ENCODE measurements at places on chromosomes 16 and 17. TPM values are rescaled to one million over a fixed set of nuclear protein-coding genes. Genes with fewer than 3 reads are reported as not detected.
A peak's percentile ranks its signal among the peaks of the same experiment; 100 is the strongest.

SDK2 gene
- 0.77 TPM for polyA plus RNA-seq

ACSM5 gene
- 2.3 TPM for polyA plus RNA-seq

TCAP gene
- 4,928 TPM for polyA plus RNA-seq

ABCA8 gene
- 41.1 TPM for polyA plus RNA-seq

KRT33A gene
- polyA plus RNA-seq: not detected

TBKBP1 gene
- polyA plus RNA-seq: 27.0 TPM

DOC2B gene
- 2.8 TPM for polyA plus RNA-seq

KRT17 gene
- 0.09 TPM for polyA plus RNA-seq

RPL23 gene
- 1,847 TPM for polyA plus RNA-seq

SERPINF2 gene
- 1.1 TPM for polyA plus RNA-seq

PPY gene
- polyA plus RNA-seq: not detected

KLHL11 gene
- polyA plus RNA-seq: 1.9 TPM

NTN3 gene
- polyA plus RNA-seq: 0.59 TPM

DNA sequence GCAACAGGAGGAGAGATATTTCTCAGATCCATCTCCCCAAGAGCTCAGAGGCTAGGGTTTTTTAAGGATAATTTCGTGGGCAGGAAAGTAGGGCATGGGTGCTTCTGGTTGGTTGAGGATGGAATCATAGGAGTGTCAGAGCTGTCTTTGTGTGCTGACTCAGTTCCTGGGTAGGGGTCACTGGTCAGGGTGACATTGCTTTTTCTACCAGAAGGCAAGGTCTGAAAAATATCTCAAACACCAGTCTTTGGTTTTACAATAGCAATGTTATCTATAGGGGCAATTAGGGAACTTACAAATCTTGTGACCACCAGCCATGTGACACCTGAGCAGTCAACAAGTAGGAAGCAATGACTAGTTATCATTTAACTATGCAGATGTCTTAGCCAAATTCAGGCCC, 82.9 kb upstream of the DYNLRB2 start:
- DNase-seq: no peak

- DNase-seq: no peak
Measured at GRCh38 chr17:2250140-2251095, 53.2 kb downstream of the SMG6 start.

- no peak for DNase-seq
Measured at GRCh38 chr16:28558456-28558855, 4.7 kb downstream of the SGF29 start.

DNA sequence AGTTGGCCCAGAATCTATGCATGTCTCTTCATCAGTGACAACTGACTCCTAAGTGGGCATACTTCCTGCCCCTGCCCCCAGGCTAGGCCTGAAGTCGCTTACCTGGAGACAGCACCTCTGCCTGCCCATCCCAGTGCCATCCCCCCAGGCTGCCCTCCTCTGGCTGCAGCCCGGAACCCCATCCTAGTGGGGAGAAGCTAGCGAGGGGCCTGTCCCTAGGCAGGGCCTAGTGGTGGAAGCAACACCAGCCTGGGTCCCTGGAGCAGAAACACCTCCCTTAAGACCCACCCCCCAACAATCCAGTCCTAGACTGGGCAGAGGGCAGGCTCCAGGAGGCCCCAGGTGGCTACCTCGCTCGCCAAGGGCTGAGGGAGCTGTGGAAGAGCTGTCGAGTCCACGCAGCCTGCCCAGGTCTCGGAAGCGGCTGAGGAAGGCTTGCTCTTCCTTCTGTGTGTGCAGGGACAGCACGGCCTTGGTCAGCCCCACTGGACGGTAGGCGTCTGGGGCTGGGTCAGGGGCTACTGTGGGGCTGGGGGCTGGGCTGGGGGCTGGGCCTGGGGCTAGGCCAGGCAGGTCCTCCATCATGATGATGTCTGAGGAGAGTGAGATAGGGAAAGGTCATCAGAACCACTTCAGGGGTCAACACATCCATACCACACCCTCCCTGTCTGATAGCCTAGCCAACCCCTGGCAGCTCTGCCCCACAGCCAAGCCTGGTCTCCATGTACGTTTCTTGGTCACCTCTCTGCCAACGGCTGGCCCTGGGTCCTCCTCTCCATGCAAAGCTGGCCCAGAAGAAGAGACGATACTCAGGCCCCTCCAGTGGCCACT, 7.6 kb downstream of the PER1 start:
- peak; percentile 60 for DNase-seq

DNA sequence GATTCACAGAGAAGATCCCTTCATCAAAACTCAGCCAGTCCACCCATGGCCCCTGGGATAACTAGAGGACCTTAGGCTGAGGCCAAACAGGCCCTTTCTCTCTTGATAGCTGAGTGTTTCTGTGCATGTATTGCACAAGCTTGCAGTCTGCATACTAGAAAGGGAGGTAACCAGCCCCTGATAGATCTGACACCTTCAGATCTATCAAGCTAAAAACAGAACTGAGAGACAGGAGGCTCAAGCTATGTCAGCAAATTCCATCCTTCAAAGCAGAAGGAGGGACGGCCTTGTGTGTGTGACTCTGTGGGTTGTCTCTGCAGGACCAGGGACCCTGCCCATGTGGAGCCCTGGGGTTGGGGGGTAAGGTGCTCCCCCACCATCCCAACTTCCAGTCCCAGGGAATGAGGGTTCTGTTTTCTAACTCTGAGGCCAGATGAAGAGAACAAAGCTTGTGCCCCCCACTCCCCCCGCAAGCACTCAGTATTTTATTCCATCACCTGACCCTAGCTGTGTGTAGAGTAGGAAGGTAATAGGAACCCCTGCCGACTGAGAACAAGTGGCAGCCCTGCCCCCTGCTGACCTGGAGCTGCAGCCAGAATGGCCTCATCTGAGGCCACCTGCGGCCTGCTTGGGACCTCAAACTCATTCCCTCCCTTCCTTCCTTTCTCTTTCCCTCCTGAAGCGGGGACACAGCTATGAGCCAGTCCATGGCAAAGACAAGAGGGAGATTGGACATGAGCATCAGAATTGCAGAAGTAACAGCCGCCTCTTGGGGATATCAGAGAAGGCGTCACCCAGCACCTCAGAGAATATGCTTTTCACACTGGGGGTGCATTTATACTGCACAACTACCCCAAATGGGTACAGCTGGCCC, 63.8 kb downstream of the SMPD3 start:
- DNase-seq: no peak

DNA sequence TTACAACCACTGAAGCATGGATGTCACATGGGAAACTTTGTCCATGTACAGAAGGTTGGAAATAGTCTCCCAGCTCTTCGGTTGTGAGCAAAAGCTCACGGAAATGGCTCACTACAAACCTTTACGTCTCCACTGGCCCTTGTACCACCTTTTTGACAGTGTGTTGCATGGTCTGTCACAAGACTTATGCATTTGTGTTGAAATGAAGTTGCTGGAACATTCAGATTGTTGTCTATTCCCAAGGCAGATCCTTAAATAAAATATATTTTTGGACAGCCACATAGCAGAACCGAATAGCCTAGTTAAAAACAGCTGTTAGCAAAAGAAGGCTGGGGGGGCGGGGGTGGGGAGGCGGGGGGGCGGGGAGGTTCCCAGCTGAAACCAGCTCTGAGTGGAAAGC, 39.2 kb downstream of the KNOP1 start:
- no peak for DNase-seq

DNA sequence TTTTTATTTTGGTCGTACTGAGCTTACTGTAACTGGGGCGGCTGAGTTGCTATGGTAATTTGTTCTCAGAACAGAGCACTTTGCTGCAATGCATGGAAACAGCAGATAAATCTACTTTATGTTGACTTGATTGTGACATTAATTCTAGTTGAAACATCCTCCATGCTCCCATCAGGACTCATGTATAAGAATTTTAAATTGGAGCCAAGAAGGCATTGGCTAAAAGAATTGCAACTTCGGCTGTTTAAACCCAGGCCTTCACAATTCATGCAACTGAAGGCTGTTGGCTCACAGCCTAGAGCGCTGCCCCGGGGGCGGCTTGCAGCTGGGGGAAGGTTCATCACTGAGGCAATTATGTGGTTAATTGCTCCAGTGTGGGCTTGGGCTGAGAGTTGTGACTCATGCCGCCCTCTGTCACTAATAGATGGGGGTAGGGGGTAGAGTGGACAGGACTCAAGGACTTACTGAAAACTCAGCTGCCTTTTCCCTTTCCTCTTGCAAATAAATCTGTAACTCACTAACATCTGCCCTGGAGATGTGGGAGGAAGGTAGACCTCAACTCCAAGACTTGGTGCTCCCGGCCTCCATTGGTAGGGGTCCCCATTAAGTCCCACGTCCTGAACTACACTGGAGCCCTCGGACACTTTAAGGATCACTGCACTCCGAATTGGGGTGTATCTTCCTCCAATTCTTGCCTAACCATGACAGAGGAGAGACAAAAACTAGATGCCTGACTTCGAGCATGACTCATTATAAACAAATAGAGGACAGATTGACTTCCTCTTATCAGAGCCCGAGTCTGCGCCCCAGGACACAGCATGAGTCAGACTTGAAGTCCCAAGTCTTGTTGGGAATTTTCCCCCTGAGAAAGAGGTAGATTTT, 37.5 kb downstream of the ERCC4 start:
- peak; percentile 79 for DNase-seq

- no peak for DNase-seq
Measured at GRCh38 chr17:40931311-40931710, 6.1 kb downstream of the KRT23 start.

Measured in right cardiac atrium (tissue), 5 donors.